ENCODE measurements at places on chromosomes 5 and 9.

DNA sequence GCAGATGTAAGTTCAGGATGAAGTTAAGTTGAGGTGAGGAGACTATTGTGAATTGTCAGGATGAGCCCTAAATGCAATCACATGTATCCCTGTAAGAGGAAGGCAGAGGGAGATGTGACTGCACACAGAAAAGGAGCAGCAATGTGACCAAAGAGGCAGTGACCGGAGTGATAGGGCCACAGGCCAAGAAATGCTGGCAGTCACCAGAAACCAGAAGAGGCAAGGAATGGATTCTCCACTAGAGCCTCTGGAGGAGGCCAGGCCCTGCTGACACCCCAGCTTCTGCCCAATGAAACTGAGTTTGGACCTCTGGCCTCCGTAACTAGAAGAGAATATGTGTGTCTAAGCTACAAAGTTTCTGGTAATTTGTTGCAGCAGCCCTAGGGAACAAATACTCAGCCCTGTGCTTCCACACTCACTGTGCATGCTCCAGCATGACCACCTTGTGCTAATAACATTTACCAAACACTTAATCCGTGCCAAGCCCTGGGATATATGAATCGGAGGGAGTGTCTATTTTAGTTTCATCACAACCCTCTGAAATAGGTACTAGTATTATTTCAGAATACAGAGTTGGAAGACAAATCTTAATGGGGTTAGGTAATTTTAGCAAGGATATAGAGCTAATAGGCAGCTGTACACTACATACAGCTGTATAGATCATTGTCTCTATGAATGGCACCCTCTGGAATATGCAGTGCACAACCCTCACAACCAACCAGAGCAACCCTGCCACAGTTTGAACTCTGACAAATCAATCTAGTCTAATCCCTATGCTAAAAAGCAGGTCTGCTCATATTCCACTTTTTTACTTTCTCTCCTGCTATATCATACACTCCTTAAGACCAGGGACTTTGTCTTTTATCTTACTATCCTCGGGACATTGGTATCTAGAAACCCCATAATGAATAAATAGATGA, 7.8 kb upstream of the GPX8 start:
- no peak for DNase-seq

DNA sequence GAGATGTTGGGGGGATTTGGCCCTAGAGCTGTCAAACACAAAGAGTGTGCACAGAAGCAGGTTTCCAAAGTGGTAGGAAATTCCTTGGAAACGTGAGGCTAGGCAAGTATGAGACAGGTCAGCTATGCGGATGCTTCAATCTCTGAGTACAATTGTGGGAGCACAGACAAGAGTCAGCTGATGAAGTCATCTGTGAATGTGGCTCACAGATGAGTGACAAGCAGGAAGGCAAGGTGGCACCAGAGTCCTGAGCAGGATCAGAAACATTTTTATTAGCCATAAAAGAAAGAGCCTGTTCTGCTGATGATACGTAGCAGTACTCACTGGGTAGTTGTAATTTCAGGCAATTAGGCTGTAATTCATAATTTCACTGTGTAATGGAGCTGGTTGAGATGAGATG, 117.0 kb downstream of the DCP2 start:
- DNase-seq: no peak

- DNase-seq: no peak
These were observed 234.5 kb upstream of the SLC24A2 start for GRCh38 chr9:20023210-20023905.

- DNase-seq: no peak
These were observed 727 bp downstream of the TRIM7 start for GRCh38 chr5:181204113-181204825.
